Stimulated activated CD4-positive, alpha-beta T cell treated with anti-CD3 and anti-CD28 coated beads, TNF-alpha, amount 100 ng/mL, for 1 hour (primary cell): ENCODE measurements at places on chromosomes 2 and 18.

GRCh38 chr2:196589419-196589818 is 50.1 kb upstream of the CCDC150 start:
- no peak for DNase-seq

DNA sequence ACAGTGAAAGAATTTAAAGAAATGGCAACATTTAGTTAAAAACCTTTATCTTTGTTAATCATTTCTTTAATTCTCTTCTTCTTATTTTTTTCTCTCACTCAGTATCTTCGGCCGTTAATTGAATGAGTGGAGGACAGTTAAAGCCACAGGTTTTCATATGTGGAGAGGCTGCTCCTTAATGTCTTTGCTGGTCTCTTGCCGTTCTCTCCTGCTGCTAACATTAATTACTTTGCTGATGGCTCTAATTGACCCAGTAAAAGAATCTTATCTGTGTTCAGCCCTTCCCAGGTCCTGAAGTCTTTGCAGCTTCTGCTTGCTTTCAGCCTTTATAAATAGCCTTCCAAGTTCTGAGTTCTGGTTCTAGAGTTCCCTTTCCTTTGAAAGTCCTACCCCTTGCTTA is 77.1 kb downstream of the ADAM23 start:
- DNase-seq: no peak

DNA sequence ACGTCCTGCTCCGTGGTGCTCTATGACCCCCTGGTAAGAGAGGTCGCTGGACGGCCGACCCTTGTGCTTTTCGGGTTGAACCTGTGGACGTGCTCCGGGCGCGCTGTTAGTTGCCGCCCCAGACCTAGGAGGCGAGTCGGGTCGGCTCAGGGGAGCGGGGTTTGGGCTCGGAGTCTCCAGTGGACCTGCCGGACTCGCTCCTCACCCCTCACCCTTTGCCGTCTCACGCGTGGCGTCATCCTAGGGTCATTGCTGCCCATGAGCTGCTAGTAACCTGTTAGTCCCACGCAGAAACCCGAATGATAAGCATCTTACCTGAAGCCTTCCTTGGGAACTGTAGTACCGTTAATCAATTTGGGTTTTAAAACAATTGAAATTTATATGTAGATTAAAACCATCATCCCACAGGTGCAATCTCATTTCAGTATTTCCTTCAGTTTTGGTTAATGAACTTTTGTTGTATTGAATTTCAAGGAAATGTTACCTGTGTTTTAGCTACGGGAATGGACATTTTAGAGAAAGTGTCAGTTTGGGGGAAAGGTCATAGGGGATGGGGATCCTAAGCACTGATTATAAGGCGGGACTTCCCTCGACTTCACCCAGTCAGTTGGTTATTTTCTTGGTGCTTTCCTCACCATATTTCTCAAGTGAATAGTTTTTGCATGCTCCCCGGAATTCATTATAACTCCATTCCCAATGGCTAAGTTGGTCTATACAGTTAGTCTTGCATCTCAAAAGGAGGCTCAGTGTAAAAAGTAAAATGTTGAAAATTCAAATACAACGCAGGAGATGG is 536 bp downstream of the ELP2 start:
- no peak for DNase-seq

- no peak for DNase-seq
Measured at GRCh38 chr2:112588611-112589045, 4.2 kb downstream of the CHCHD5 start.

- DNase-seq: no peak
Measured at GRCh38 chr2:145846982-145847381, 1327.1 kb upstream of the ZEB2 start.

DNA sequence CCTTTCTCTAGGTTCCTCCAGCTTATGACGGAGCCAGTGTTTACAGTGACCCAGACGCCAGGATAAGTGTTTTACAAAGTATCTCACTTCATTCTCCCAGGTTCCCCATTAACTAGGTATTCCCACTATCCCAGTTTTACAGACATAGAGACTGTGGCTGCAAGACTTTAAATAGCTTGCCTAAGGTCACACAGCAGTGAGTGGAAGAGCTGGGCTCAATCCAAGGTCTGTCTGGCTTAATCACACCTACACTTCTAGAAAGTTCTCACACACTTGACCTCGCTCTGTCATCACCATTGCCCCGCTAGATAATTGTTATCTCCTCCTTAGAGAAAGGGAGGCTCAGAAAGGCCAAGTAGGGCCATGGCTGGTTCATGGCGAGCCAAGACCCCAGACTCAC is 110.2 kb downstream of the ANTXR1 start:
- no peak for DNase-seq

GRCh38 chr2:101794141-101794540 is 96.6 kb downstream of the MAP4K4 start:
- no peak for DNase-seq

GRCh38 chr2:131475831-131476230 is at the start of gene TUBA3D:
TUBA3D (plus strand) TSS chr2:131476119; CDS start chr2:131476200, 81 bp downstream.
- no peak for DNase-seq

DNA sequence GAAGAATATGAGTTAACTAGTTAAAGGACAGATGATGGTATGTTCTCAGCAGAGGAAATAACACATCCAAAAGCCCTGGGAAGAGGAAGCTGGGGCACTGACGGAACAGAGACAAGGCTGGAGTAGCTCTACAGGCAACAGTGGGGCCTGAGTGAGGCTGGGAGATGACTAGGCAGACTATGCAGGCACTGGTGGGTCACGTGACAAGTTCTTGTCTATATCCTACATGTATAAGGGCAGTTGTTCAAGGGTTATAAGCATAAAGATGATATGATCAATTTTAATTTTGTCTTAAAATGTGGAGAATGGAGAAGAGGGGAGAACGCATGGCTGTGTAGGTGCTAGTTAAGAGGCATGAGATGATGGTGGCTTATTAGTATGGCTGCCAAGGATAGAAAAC is 68.6 kb downstream of the KCNS3 start:
- no peak for DNase-seq

GRCh38 chr18:13653746-13654433 is 72.5 kb downstream of the FAM210A start:
- DNase-seq: no peak

- DNase-seq: no peak
Measured at GRCh38 chr2:10091182-10091888, 11.1 kb upstream of the CYS1 start.

- DNase-seq: no peak
Measured at GRCh38 chr18:69870736-69871135, 76.9 kb downstream of the CD226 start.

GRCh38 chr18:59002974-59003594 is 136.6 kb upstream of the SEC11C start:
- DNase-seq: no peak

DNA sequence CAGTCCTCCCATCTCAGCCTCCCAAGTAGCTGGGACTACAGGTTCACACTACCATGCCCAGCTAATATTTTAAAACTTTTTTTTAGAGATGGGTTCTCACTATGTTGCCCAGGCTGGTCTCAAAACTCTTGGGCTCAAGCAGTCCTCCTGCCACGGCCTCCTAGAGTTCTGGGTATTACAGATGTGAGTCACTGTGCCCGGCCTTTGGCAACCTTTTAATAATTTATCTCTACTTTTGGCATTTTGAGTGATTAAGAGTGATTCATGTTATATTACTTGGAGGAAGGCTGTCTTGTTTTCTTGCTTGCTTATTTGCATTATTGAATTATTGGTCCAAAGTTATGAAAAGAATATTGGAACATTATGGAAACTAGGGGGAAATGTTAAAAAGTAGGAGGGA is 24.3 kb downstream of the NCOA1 start:
- DNase-seq: no peak

- DNase-seq: no peak
Measured at GRCh38 chr2:174051741-174052583, 86.8 kb upstream of the SP3 start.

DNA sequence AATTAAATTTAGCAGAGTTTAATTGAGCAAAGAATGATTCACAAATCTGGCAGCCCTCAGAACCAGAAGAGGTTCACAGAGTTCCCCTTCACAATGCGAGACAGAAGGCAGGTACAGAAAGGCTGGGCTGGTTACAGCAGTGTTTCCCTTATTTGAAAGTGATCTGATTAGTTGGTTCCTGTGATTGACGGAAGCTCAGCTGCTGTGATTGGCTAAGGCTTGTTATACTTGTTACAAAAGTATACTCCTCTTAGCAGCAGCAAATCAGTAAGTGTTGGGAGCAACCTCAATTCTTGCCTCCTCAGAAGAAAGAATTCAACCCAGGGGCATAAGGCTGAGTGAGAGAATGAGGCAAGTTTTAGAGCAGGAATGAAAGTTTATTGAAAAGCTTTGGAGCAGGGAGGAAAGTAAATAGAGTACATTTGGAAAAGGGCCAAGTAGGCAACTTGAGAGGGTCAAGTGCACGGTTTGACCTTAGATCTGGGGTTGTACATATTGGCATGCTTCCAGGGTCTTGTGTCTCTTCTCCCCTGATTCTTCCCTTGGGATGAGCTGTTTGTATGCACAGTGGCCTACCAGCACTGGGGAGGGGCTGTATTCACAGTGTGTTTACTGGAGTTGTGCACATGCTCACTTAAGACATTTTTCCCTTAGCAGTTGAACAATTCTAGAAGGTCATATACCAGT is 431.8 kb upstream of the RAB12 start:
- no peak for DNase-seq

- no peak for DNase-seq
Measured at GRCh38 chr2:75810611-75811330, 100.1 kb upstream of the GCFC2 start.

DNA sequence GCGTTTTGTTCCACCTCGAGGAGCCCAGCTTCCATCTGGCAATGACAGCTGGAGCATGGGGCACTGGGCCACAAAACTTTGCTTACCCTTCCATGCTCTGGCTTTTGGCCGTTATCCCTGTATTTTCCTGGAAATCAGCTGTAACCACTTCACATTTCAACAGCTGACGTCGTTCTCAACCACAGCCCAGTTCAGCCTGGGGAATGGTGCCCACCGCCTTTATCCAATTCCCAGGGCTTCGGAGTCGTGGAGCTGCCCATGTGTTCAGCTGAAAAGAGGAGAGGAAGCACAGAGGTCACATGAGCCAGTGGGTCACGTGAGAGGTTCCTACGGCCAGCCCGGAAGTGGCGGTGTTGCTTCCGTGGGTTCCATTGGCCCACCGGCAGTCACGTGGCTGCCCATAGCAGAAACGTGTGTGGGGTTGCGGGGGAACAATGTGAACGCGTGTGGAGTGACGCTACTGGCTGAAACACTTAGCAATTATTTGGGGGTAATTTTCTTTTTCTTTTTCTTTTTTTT is 16.7 kb upstream of the EDAR start:
- no peak for DNase-seq
